ENCODE measurements at places on chromosomes 5 and 9.

- DNase-seq: no peak
These were observed 122.2 kb downstream of the CRB2 start for GRCh38 chr9:123478160-123478559.

GRCh38 chr5:123647066-123647465 lies 135.1 kb downstream of the CSNK1G3 start:
- DNase-seq: no peak

GRCh38 chr5:154199671-154200220 lies 9.2 kb downstream of the GALNT10 start:
- DNase-seq: no peak

DNA sequence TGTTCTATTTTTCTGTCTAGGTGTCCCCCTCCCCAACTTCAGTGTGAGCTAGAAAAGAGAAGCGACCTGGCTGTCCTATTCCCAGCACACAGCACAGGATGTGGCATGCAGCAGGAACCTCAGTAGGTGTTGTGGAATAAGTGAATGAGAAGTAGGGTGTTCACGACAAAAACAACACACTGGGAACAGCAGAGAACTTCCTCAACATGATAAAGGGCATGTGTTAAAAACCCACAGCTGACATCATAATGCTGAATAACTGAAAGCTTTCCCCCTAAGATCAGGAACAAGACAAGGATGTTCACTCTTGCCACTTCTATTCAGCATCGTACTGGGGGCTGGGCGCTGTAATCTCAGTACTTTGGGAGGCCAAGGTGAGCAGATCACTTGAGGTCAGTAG lies 155.6 kb upstream of the ZNF618 start:
- no peak for DNase-seq

GRCh38 chr9:69877852-69878514 lies 57.4 kb downstream of the CFAP95 start:
- no peak for DNase-seq

Measured in AG04450 (cell line).